ENCODE measurements at places on chromosomes 1 and 21. TPM values are rescaled to one million over a fixed set of nuclear protein-coding genes. Genes with fewer than 3 reads are reported as not detected.

DNA sequence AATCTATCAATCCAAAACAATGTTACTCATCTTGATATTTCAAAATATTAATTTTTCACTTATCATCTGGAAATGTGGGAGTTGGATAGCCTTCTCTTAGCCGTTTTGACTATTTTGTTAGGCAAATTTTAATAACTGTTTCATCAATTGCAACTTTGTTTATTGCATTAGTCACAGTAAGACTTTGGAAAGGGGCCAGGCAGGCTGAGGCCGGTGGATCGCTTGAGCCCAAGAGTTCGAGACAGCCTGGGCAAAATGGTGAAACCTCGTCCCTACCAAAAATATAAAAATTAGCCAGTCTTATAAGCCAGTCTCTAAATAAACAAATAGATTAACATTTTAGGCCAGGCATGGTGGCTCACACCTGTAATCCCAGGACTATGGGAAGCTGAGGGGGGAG is 113.0 kb upstream of the NR5A2 start:
- H3K4me3 ChIP-seq: no peak overlapping the region
- no peak overlapping the region for H3K27ac ChIP-seq
- H3K27me3 ChIP-seq: no peaks in the 10 kb centered on the region
- H3K4me1 ChIP-seq: no peaks in the 10 kb centered on the region
- no peak for DNase-seq

GRCh38 chr1:162036163-162036562 is 12.5 kb upstream of the OLFML2B start:
- no peaks in the 10 kb centered on the region for H3K36me3 ChIP-seq
- no peaks in the 10 kb centered on the region for H3K4me1 ChIP-seq
- H3K4me3 ChIP-seq: no peak overlapping the region
- H3K27ac ChIP-seq: no peak overlapping the region
- DNase-seq: no peak
- peaks cover 7% of the 10 kb centered on the region for H3K27me3 ChIP-seq

- no peak overlapping the region for H3K4me3 ChIP-seq
- no peaks in the 10 kb centered on the region for H3K36me3 ChIP-seq
- DNase-seq: no peak
- H3K27me3 ChIP-seq: no peaks in the 10 kb centered on the region
- no peak overlapping the region for H3K27ac ChIP-seq
Measured at GRCh38 chr1:48617252-48617651, 145.2 kb upstream of the SPATA6 start.

DNA sequence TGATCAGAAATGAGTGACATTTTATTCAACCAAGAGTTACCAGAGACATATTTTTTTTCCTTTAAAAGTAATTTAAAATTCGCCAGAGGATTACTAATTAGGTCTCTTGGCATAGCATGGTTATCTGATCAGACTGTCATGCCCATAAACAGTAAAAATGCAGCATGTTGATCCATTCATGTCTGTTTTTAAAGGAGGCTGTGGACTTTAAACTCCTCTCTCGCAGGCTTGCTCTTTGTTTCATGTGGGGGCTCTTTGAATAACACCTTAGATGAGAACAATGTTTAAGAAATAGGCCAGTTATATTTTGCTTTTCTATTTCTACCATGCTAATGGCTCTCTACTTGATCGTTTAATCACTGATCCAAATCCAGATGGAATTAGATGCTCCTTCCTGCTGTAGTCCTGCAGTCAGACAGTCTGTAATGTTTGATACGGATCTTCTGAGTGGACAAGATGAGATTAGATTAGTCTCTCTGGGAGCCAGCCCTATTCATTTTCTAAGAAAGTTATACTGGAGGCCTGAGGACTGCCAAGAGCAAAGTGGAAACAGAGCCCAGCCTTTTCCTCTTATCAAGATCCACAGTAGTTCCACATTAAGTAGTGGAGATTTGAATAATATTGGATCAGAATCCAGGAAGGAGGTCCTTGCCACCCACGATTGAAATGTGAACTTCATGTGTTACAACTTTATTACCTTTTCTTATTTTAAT is 197.4 kb downstream of the HS2ST1 start:
- H3K4me1 ChIP-seq: no peaks in the 10 kb centered on the region
- H3K36me3 ChIP-seq: no peaks in the 10 kb centered on the region
- no peak overlapping the region for H3K4me3 ChIP-seq
- no peak for DNase-seq
- no peaks in the 10 kb centered on the region for H3K27me3 ChIP-seq

DNA sequence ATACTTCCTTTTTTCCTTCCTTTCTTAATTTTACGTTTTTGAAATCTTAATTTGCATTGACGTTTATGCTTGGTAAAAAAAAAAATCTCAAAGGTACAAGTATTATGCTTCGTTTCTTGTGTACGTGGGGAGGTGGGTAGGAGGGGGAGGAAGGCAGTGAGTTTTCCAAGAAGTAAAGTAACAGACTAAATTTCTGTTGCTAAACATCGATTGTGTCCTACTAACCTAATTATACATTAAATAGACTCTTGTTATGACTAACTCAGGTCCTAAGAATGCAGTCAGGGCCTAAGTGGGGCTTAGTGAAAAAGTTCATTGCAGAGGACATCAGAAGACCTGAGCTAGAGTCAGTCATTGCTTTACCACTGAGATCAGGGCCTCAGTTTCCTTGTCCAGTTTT is 17.5 kb downstream of the NEK7 start:
- no peaks in the 10 kb centered on the region for H3K36me3 ChIP-seq
- DNase-seq: no peak
- peak overlapping the region; percentile 79 for H3K27ac ChIP-seq
- H3K4me3 ChIP-seq: no peak overlapping the region
- H3K27me3 ChIP-seq: no peaks in the 10 kb centered on the region
- H3K4me1 ChIP-seq: peaks cover 38% of the 10 kb centered on the region

DNA sequence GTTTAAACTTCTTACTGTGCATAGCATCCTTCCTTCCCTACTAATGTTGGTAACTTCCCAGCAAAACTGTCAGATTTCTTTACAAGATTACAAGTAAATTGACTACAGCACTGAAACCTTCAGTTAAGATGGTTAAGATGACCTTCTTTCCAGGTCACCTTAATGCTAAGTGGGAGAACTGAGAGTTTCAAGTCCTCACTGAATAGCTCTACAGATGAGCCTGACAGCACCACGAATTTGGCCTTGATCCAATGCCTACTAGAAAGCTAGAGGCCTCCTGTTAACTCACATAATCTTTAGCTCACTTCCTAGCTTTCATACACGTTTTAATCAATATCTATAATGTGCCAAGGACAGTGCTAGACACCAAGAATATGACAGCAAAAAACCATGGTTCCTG is 276.0 kb upstream of the PLD5 start:
- no peaks in the 10 kb centered on the region for H3K27me3 ChIP-seq
- DNase-seq: no peak
- H3K4me1 ChIP-seq: no peaks in the 10 kb centered on the region
- no peak overlapping the region for H3K4me3 ChIP-seq
- no peak overlapping the region for H3K27ac ChIP-seq
- H3K36me3 ChIP-seq: no peaks in the 10 kb centered on the region

GRCh38 chr1:113683384-113684152 is 75.7 kb downstream of the PHTF1 start:
- DNase-seq: no peak
- no peak overlapping the region for H3K4me3 ChIP-seq
- H3K36me3 ChIP-seq: no peaks in the 10 kb centered on the region
- H3K27me3 ChIP-seq: no peaks in the 10 kb centered on the region
- H3K27ac ChIP-seq: no peak overlapping the region

DNA sequence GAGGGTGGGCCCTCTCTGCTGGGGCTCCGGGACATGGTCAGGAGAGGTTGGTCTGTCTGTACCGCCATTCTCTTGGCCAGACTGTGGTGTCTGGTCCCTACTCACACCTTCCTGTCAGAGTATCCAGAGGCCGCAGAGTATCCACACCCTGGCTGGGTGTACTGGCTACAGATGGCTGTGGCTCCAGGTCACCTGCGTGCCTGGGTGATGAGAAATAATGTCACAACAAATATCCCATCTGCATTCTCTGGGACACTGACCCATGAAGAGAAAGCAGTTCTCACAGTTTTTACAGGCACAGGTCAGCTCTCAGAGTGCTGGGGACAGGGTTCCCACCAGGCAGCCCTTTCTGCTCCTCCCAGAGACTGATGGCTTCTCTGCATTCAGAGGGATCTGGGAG is 37.4 kb downstream of the ABCG1 start:
- DNase-seq: no peak
- no peaks in the 10 kb centered on the region for H3K27me3 ChIP-seq
- H3K4me1 ChIP-seq: no peaks in the 10 kb centered on the region
- no peak overlapping the region for H3K4me3 ChIP-seq

- peak overlapping the region; percentile 23 for H3K4me3 ChIP-seq
- H3K36me3 ChIP-seq: peaks cover 52% of the 10 kb centered on the region
- no peak for DNase-seq
- no peak overlapping the region for H3K27ac ChIP-seq
- H3K4me1 ChIP-seq: peaks cover 9% of the 10 kb centered on the region
- H3K27me3 ChIP-seq: no peaks in the 10 kb centered on the region
Measured at GRCh38 chr1:158951956-158952355, 20.6 kb downstream of the PYHIN1 start.

- no peak overlapping the region for H3K4me3 ChIP-seq
- no peak overlapping the region for H3K27ac ChIP-seq
- no peak for DNase-seq
- peaks cover 10% of the 10 kb centered on the region for H3K27me3 ChIP-seq
Measured at GRCh38 chr1:159577446-159577845, 10.2 kb upstream of the APCS start.

GRCh38 chr1:41427916-41428737 is 56.4 kb downstream of the EDN2 start:
- no peak overlapping the region for H3K4me3 ChIP-seq
- no peak for DNase-seq
- H3K36me3 ChIP-seq: no peaks in the 10 kb centered on the region
- H3K27me3 ChIP-seq: no peaks in the 10 kb centered on the region

- no peak overlapping the region for H3K27ac ChIP-seq
- H3K4me3 ChIP-seq: no peak overlapping the region
- no peak for DNase-seq
- H3K36me3 ChIP-seq: no peaks in the 10 kb centered on the region
- H3K4me1 ChIP-seq: no peaks in the 10 kb centered on the region
- no peaks in the 10 kb centered on the region for H3K27me3 ChIP-seq
Measured at GRCh38 chr1:18175051-18175450, 67.5 kb downstream of the IGSF21 start.

- H3K27me3 ChIP-seq: no peaks in the 10 kb centered on the region
- H3K4me1 ChIP-seq: peaks cover 4% of the 10 kb centered on the region
- H3K36me3 ChIP-seq: no peaks in the 10 kb centered on the region
- DNase-seq: no peak
Measured at GRCh38 chr1:172770071-172770470, 111.2 kb downstream of the FASLG start.

GRCh38 chr1:235831148-235831547 is 35.6 kb downstream of the LYST start:
- no peak for DNase-seq
- H3K4me3 ChIP-seq: no peak overlapping the region
- H3K4me1 ChIP-seq: no peaks in the 10 kb centered on the region
- no peaks in the 10 kb centered on the region for H3K27me3 ChIP-seq
- no peak overlapping the region for H3K27ac ChIP-seq
- H3K36me3 ChIP-seq: no peaks in the 10 kb centered on the region

DNA sequence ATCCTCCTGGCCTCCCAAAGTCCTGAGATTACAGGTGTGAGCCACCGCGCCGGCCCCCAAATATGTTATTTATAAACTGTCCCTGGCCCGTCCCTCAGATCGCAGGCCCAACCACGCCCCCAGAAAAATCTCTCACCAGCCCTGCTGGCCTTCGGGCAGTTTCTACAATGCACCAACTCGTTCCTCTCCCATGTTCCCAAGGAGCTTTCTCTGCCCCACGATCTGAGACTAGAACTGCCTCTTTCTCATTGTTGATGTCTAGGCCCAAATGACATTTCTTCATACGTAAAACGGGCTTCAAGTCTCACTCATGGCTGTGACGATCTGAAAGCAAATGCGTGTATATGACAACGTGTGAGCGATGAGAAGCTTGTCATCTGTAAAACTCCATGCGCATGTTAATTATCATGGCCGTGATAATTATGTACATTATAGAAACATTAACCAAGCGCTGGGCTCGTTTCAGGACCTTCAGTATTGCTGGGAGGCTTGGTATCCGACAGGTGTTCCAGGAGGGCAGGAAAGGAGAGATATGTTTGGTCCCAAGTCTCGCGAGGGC is 748 bp upstream of the NIPAL3 start:
- peaks cover 2% of the 10 kb centered on the region for H3K36me3 ChIP-seq
- peak overlapping the region; percentile 93 for H3K4me3 ChIP-seq
- no peak overlapping the region for H3K27ac ChIP-seq
- DNase-seq: no peak

GRCh38 chr1:170623171-170623570 is 40.8 kb upstream of the PRRX1 start:
- H3K4me3 ChIP-seq: no peak overlapping the region
- no peaks in the 10 kb centered on the region for H3K27me3 ChIP-seq
- no peak overlapping the region for H3K27ac ChIP-seq
- H3K36me3 ChIP-seq: no peaks in the 10 kb centered on the region
- no peaks in the 10 kb centered on the region for H3K4me1 ChIP-seq

GRCh38 chr1:212641956-212642355 is 33.4 kb downstream of the ATF3 start:
- H3K27ac ChIP-seq: no peak overlapping the region
- H3K4me3 ChIP-seq: no peak overlapping the region
- no peaks in the 10 kb centered on the region for H3K27me3 ChIP-seq
- H3K36me3 ChIP-seq: no peaks in the 10 kb centered on the region

DNA sequence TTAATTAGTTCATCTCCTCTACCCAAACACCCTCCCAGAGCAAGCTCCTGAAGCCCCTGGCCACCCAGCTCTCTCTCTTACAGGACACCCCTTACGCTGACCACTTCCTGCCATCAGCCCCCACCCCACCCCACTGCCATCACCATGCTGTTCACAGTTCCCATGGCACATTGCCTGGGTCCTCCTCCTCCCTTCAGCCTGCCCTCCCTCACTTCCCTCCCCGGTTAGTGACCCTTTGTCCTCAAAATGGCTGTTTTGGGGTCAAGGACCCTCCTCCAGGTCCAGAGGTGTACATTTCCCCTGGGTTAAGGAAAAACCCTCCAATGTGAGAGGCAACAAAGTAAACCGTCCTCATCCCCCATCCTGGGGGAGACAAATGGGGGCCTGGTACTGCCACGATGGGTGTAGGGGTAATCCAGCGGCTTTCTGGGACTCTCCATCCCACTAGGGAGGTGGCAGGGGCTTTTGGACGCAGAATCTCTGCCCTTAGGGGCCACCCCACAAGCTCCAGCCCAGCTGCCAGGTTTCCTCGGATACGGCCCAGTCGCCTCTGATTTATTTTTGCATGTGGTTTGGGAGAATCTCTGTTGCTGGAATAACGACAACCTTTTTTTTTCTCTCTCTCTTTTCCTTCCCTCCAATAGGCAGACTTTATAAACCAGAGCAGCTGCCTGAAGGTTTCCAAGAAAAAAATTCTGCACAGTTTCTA is 8.5 kb downstream of the CAMK2N1 start:
- DNase-seq: no peak
- H3K27me3 ChIP-seq: peaks cover 19% of the 10 kb centered on the region
- peaks cover 8% of the 10 kb centered on the region for H3K4me1 ChIP-seq
- no peak overlapping the region for H3K27ac ChIP-seq
- no peaks in the 10 kb centered on the region for H3K36me3 ChIP-seq
- H3K4me3 ChIP-seq: no peak overlapping the region

Gene NR1I3
- total RNA-seq: not detected

Gene ELF3
- total RNA-seq: 3.7 TPM

Gene RIPPLY3
- not detected for total RNA-seq

Gene PIAS3
- total RNA-seq: 22.2 TPM

Data from T-cell (primary cell).